Colonic mucosa (tissue), 4 donors: ENCODE measurements at places on chromosomes 13 and 19. TPM values are rescaled to one million over a fixed set of nuclear protein-coding genes. Genes with fewer than 3 reads are reported as not detected.

GRCh38 chr13:106052200-106052767, 483.2 kb downstream of the EFNB2 start:
- DNase-seq, result no peak

ZNF433 gene
- 2.0 TPM for total RNA-seq

- DNase-seq, result no peak
Measured at GRCh38 chr13:39099231-39099630, 61.0 kb downstream of the NHLRC3 start.

DNA sequence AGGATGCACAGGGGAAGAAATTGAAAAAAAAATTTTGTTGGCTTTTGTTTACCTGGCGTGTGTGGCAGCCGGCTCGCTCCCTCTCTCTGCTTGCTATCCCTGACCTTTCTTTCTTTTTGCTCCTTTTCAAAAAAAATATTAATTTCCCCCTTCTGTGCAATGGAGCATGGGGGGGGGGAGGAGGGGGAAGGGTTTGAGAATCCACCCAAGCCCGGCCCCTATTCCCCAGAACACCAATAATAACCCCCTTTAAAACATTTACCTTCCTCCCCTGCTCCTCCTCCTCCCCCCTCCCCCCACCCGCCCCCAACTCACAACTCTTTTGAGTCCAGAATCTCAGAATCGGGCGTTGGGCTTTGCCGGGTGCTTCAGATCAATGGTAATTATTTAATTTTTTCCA, 28.4 kb downstream of the NFIX start:
- DNase-seq, result no peak

DNA sequence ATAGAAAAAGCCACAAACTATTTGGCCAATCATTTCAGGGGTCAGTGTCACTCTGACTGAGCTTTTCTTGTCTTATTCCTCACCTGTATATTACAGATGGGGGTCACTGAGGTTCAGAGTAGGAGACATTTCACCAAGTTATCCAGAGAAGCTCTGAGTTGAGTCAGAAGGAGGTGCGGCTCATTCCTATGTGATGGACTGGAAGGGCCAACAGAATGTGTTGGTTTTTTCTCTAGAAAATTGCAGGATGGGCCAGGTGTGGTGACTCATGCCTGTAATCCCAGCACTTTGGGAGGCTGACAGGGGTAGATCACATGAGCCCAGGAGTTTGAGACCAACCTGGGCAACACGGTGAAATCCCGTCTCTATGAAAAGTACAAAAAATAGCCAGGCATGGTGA, 24.5 kb upstream of the ZNF83 start:
- no peak for DNase-seq

FLT3 gene
- not detected for total RNA-seq

DNA sequence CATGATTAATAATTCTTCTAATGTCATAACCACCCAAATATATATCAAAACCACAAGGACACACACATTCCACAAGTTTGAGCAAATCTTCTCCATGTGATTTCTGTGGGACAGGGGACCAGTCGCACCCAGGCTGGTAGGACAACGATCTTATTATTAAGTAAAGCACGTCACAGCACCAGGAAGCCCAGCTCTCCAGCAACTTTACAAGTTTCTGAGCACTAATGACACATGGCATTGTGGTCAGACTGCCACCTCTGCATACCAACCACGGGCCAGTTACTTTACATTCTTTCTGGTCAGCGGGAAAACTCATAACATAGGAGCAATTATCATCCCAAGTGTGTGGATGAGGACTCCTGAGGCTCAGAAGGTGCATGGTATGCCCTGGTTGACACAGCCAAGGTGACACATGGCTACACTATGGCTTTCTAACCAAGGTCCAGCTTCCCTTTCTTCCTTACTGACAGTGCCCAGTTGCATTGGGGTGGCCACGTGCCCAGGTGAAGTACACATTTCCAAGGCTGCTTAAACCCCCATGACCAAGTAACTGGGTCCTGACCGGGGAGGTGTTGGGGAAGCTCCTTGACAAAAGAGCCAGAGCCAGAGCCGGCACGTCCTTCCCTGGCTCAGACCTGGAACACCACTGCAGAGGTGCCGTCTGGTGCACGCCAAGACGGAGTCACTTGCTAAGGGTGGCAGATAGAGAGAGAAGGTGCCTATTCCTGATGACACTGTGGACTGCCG, 27.4 kb downstream of the LATS2 start:
- no peak for DNase-seq

DNA sequence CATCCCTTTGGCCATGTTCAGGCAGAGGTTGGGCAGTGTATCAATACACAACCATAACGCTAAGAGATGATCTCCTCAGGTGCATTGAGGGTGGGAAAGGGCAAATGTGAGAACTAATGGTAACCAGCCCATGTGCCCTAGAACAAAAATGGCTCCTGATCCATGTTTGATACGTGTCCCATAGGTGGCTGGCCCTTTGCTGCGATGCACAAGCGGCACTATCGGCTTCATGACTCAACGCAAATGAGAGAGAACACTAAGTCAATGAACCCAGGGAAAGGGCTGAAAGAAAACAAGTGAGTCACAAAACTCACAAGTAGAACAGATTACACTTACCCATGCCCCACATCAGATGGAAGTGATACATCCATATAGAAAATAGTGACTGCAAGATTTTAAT, 201.7 kb downstream of the ABCC4 start:
- DNase-seq, result no peak

KIR2DL1 gene
- total RNA-seq, result not detected

PSG3 gene
- total RNA-seq, result not detected

GRCh38 chr13:34951528-34951927, 9.5 kb downstream of the NBEA start:
- DNase-seq, result no peak

ZNF726 gene
- 4.2 TPM for total RNA-seq

STAP2 gene
- total RNA-seq, result 197 TPM

- no peak for DNase-seq
Measured at GRCh38 chr13:93233997-93234416, 7.4 kb downstream of the GPC6 start.
